ENCODE measurements at places on chromosomes 7 and 10.

- no peak for DNase-seq
These were observed 18.3 kb downstream of the ADAMTS14 start for GRCh38 chr10:70690589-70690988.

GRCh38 chr10:92222603-92223262, 68.1 kb downstream of the CPEB3 start:
- DNase-seq = no peak

GRCh38 chr10:72243822-72244437, 27.9 kb upstream of the ASCC1 start:
- DNase-seq = no peak

GRCh38 chr10:74137992-74138391, 12.6 kb downstream of the AP3M1 start:
- DNase-seq = no peak

DNA sequence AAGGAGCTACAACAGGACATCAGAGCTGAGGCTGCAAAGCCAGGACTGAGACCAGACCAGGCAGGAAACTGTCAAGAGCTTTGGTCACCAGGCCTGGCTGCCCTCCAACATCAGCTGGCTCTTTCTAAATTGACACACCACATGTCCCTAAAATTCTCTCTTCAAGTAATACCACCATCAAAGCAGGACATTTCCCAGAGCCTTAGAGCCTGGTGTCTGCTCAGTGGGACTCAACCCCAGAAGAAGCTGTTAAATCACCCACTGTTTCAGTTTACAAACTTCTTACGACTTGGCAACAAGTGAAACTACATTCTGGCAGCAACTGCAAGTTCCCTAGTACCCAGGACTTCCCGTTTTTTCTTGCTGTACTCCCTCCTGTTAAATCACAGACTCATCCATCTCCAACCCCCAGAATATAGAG, 3.8 kb upstream of the IL6 start:
- DNase-seq = no peak

All from stimulated activated CD8-positive, alpha-beta memory T cell treated with anti-CD3 and anti-CD28 coated beads, Interleukin-4, amount 100 ng/mL, for 1 hour (primary cell).